Cardiac muscle cell (in vitro differentiated cells and primary cell): ENCODE measurements at places on chromosomes 3 and 15. TPM values are rescaled to one million over a fixed set of nuclear protein-coding genes. Genes with fewer than 3 reads are reported as not detected.

Gene CHRD
- polyA plus RNA-seq = 10.8 and 20.4 TPM in 2 replicates

Gene CPNE9
- 0.06 TPM in 1 of 2 replicates, not detected in the other for polyA plus RNA-seq

Gene SPSB4
- polyA plus RNA-seq = 57.0 and 58.3 TPM in 2 replicates

Gene IQCH
- polyA plus RNA-seq = 5.6 and 6.9 TPM in 2 replicates

Gene UCN2
- 0.47 and 0.95 TPM in 2 replicates for polyA plus RNA-seq

Gene EFCC1
- 0.07 TPM in 1 of 2 replicates, not detected in the other for polyA plus RNA-seq

Gene CYP1A2
- polyA plus RNA-seq = not detected in 2 replicates

Gene ABTB1
- 17.1 and 30.4 TPM in 2 replicates for polyA plus RNA-seq

Gene FBXL2
- polyA plus RNA-seq = 17.5 and 25.6 TPM in 2 replicates

Gene GOLGA8R
- polyA plus RNA-seq = 0.50 and 0.54 TPM in 2 replicates

Gene LMAN1L
- not detected in 2 replicates for polyA plus RNA-seq

Gene ACTR8
- polyA plus RNA-seq = 29.3 and 36.4 TPM in 2 replicates

Gene CCR2
- not detected in 2 replicates for polyA plus RNA-seq

Gene GOLGA8G
- polyA plus RNA-seq = 0.12 TPM in 1 of 2 replicates, not detected in the other

Gene SLC12A8
- 3.1 and 6.9 TPM in 2 replicates for polyA plus RNA-seq

Gene GOLGA6D
- polyA plus RNA-seq = 0.29 TPM in 1 of 2 replicates, not detected in the other

Gene SLC9A9
- 0.73 and 2.1 TPM in 2 replicates for polyA plus RNA-seq

Gene GOLGA8J
- polyA plus RNA-seq = 0.27 TPM in 1 of 2 replicates, not detected in the other

Gene LYZL4
- 4.9 and 6.9 TPM in 2 replicates for polyA plus RNA-seq

Gene PROS1
- polyA plus RNA-seq = 32.6 and 40.4 TPM in 2 replicates

Gene AMT
- polyA plus RNA-seq = 105 and 138 TPM in 2 replicates

Gene IL17RC
- 59.8 and 61.2 TPM in 2 replicates for polyA plus RNA-seq

Gene EPHB1
- polyA plus RNA-seq = 1.7 and 1.8 TPM in 2 replicates

Gene MEX3B
- polyA plus RNA-seq = 2.4 and 3.8 TPM in 2 replicates

Gene CISH
- 6.4 and 11.7 TPM in 2 replicates for polyA plus RNA-seq

Gene FGF12
- 1.5 and 1.7 TPM in 2 replicates for polyA plus RNA-seq

Gene RPP25
- 18.3 and 20.8 TPM in 2 replicates for polyA plus RNA-seq

Gene BUB1B
- 10.1 and 41.0 TPM in 2 replicates for polyA plus RNA-seq

Gene DNAJC17
- polyA plus RNA-seq = 57.2 and 71.3 TPM in 2 replicates

Gene WDR93
- 0.59 and 0.73 TPM in 2 replicates for polyA plus RNA-seq
